Gastrocnemius medialis (tissue), 4 donors: ENCODE measurements at places on chromosomes 11 and 22. TPM values are rescaled to one million over a fixed set of nuclear protein-coding genes. Genes with fewer than 3 reads are reported as not detected.

DNA sequence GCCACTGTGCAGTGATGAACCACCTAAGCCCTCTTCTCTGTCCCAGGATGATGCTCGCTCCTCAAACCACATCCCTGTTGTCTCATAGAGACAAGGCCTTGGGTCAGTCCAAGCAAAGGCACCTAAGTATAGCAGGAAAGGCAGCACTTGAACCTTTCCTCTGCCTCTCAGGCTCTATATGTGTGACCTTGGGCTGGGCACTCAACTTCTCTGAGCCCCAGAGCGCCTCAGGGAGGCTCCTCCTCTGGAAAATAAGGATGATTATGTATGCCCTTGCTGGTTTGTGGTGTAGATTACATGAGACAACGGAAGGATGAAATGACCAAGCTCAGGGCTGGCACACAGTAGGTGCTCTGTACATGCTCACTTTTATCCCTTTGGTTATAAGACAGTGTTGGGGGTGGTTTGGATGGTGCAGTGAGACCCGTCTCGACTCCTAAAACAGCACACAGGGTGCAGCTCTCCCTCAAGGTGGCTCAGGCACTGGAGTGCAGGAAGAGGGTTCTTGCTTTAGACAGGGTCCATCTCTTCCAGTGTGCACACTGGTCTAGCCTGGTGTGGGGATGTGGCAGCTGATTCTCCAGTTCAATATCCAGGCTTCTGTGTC, 40.2 kb upstream of the ACCSL start:
- no peak for DNase-seq
- H3K4me3 ChIP-seq, result no peak overlapping the region
- no peaks in the 10 kb centered on the region for H3K36me3 ChIP-seq
- H3K27me3 ChIP-seq, result no peaks in the 10 kb centered on the region
- no peaks in the 10 kb centered on the region for H3K4me1 ChIP-seq
- peak overlapping the region; percentile 48 for H3K27ac ChIP-seq

Gene SCGB1A1
- not detected for total RNA-seq

DNA sequence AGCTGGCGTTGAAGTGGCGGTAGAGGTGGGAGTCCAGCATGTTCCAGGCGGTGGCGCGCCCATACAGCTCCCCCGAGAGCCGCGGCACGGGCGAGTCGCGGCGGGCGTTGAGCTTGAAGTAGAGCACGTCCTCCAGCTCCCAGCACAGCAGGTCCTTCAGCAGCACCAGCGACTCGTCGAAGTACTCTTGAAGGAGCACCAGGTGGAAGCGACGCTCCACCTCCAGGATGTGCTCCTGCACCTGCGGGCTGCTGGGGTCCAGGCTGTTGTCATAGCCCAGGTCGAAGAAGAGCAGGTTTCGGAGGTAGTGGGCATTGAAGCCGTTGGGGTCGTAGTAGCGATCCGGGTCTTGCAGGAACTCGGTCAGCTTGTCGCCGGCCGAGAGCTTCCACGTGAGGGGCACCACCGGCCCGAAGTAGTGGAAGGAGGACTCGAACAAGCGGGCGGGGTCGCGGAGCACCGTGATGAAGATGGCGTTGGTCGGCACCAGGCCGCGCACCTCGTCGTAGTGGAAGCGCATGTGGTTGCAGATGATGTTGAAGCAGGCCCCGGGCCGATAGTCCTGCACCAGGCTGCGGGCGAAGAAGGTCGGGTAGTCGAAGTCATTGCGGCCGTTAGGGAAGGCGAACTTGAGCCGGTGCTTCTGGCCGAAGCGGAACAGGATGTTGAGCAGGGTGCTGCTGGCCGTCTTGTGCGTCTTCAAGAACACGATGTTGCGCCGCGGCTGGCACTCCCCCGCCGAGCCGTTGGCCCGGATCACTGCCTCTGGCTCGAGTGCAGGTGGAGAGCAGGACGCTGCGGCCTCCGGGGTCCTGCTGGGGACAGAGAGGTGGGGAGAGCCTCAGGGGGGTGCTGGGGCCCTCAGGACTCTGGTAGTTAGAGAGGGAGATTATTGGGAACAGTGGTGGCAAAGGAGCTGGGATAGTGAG, 9.0 kb upstream of the SEC14L6 start:
- H3K27me3 ChIP-seq, result no peaks in the 10 kb centered on the region
- H3K36me3 ChIP-seq, result no peaks in the 10 kb centered on the region
- DNase-seq, result no peak
- H3K4me1 ChIP-seq, result no peaks in the 10 kb centered on the region
- no peak overlapping the region for H3K27ac ChIP-seq
- H3K4me3 ChIP-seq, result no peak overlapping the region

- H3K36me3 ChIP-seq, result no peaks in the 10 kb centered on the region
- no peaks in the 10 kb centered on the region for H3K4me1 ChIP-seq
- DNase-seq, result peak; percentile 63
- no peak overlapping the region for H3K4me3 ChIP-seq
- no peaks in the 10 kb centered on the region for H3K27me3 ChIP-seq
- no peak overlapping the region for H3K27ac ChIP-seq
Measured at GRCh38 chr22:31561238-31561887, 65.0 kb downstream of the SFI1 start.

GRCh38 chr22:31968022-31968421, 23.7 kb downstream of the YWHAH start:
- no peaks in the 10 kb centered on the region for H3K27me3 ChIP-seq
- no peak for DNase-seq
- H3K27ac ChIP-seq, result no peak overlapping the region
- no peaks in the 10 kb centered on the region for H3K36me3 ChIP-seq
- no peak overlapping the region for H3K4me3 ChIP-seq
